Stimulated activated CD8-positive, alpha-beta memory T cell treated with anti-CD3 and anti-CD28 coated beads, Interleukin-7, amount 100 ng/mL, for 4 hours (primary cell): ENCODE measurements at places on chromosomes 11 and 22.

- no peak for DNase-seq
These were observed 47.5 kb upstream of the TCF20 start for GRCh38 chr22:42317691-42318547.

- DNase-seq: no peak
These were observed 97.8 kb upstream of the ZBED5 start for GRCh38 chr11:10955616-10956015.

DNA sequence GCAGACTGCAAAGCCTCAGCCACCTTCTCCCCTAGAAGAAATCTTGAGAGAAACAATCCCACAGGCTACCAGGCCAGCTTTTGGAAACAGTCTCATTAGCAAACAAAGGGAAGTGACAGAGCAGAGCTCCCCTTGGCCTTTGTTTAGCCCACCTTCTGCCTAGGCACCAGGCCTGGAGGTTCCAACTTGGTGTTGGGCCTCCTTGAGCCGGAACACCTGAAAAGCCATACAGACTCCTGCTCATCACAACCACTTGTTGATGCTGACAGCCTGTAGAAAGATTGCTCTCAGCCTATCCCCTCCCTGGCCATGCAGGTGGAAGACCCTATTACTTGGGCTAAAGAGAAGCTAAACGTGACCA, 26.6 kb downstream of the KCNQ1OT1 start:
- no peak for DNase-seq

DNA sequence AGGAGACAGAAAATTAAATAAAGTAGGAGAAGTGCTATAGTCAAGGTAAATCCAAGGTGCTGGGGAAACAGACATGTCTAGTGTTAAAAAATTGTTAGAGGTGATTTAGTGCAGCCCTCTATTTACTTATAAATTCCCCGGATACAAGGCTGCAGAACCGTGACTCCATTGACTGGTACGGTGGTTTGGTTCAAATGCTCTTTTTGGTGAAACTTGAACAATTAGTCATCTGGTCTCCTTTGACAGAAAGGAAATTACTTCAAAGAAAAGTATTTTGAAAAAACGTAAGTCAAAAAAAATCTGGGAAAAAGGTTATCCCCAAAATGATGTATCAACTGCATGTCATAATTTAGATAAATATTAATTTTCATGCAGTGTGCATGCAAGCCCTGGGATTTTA, 399.2 kb downstream of the CNTN5 start:
- DNase-seq: no peak

- DNase-seq: no peak
These were observed 37.3 kb upstream of the CXCR5 start for GRCh38 chr11:118846181-118846935.

- no peak for DNase-seq
These were observed 65.2 kb upstream of the TOP3B start for GRCh38 chr22:22047776-22048175.

DNA sequence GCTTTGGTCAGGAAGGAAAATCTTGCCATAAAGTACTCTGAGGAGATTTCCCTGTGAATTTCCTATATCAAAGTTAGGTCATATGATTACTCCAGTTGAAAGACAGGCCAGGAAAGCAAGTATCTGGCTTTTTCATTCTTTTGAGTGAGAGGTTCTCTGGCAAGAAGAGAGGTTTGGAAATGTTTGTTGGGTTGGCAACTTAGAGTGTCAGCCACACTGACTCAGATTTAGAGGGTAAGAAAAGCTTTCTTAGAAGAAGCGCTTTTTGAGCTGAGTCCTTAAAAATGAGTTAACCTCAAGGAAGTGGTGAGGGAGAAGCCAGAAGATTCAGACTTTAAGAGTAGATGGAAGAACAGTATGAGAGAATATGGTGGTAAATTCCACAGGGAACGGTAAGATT, 86.1 kb upstream of the BDNF start:
- no peak for DNase-seq
